ENCODE measurements at places on chromosomes 12 and 14.

GRCh38 chr12:40117818-40118217, 11.9 kb upstream of the SLC2A13 start:
- DNase-seq = no peak

GRCh38 chr12:116276652-116277466, 634 bp downstream of the MED13L start:
- DNase-seq = peak; percentile 57

DNA sequence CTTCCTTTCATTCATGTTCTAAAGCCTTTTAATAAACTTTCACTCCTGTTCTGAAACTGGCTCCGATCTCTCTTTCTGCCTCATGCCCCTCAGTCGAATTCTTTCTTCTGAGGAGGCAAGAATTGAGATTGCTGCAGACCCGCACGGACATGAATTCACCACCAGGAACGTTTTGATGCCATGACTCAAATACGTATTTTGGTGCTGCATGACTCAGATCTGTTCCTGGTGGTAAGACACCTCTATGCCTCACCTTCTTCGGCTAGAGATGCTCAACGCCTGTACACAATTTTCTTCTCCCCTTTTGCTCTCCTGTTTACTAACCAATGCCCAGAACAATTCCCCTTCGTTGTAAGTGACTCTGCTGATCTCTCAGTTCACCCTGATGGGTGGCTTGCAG, 52.0 kb upstream of the RIMBP2 start:
- DNase-seq = no peak

DNA sequence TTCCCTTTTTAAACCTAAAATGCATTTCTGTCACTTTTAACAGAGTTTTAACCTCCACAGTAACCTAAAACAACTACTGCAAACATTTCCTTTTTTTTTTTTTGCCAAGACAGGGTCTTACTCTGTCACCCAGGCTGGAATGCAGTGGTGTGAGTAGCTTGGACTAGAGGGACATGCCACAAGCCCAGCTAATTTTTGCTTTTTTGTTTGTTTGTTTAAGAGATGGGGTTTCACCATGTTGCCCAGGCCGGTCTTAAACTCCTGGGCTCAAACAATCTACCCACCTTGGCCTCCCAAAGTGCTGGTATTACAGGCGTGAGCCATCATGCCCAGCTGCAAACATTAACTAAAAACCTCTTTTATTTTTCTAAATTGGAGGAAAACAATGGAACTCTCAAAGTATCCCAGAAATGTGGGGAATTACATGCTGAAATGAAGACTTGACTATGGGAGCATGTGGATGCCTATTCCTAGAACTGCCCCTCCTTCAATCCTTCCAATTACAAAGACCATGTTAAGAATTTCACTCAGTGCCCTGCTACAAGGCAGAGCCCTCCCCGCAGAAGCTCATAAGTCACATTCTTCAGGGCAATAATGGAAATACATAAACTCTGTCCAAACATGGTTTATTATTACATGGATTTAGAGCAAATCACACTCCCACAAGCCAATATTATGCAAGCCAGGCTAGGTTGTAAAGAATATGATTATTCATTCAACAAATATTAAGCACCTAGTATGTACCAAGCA, 66.9 kb downstream of the C12orf56 start:
- DNase-seq = no peak
